ENCODE measurements at places on chromosomes 11 and 22. TPM values are rescaled to one million over a fixed set of nuclear protein-coding genes. Genes with fewer than 3 reads are reported as not detected.

GRCh38 chr11:131025020-131025419 is 108.7 kb upstream of the SNX19 start:
- DNase-seq, result peak; percentile 20

FAM227A gene
- total RNA-seq, result 1.8 TPM

DNA sequence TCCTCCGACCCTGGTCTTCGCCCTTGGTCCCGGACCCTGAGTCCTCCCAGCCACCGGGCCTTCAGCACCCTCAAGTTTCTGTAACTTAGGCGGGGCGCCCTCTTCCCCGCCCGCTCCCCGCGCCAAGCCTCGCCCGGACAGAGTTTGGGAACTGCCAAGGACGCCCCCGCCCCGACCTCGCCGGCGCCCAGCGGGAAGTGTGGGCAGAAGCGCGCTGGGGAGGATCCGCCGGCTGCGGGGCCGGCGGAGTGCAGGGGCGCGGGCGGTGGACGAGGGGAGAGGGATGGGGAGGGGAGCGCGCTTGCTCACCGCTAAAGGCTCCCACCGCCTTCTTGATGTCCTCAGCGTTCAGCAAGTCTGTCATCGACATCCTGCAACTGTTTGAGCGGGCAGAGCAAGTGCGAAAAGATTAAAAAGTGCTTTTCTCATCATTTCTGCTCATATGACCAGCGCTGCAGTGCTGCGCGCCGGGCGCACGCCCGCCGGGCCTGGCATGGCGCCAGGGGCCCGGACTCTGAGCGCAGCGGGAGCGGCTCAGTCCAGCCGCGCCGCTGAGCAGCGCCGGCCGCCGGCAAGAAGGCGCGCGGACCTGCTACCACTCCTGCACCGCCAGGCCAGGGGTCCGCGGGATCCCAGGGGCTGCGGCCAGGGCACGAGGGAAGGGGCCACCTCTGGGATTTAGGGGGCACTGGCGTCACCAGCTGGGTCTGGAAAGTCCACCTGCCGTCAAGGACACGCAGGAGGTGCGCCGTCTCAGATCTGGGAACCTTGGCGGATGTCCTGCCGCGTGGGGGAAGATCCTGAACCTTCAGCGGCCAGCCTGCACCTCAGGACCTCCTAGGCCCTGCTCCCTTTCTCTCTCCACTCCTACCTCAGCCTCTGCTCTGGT is at the start of gene PVALB:
PVALB (minus strand) TSS at position 400 of the 889 bp plus-strand sequence; CDS start at position 370, 30 bp downstream.
- peak; percentile 29 for DNase-seq

DNA sequence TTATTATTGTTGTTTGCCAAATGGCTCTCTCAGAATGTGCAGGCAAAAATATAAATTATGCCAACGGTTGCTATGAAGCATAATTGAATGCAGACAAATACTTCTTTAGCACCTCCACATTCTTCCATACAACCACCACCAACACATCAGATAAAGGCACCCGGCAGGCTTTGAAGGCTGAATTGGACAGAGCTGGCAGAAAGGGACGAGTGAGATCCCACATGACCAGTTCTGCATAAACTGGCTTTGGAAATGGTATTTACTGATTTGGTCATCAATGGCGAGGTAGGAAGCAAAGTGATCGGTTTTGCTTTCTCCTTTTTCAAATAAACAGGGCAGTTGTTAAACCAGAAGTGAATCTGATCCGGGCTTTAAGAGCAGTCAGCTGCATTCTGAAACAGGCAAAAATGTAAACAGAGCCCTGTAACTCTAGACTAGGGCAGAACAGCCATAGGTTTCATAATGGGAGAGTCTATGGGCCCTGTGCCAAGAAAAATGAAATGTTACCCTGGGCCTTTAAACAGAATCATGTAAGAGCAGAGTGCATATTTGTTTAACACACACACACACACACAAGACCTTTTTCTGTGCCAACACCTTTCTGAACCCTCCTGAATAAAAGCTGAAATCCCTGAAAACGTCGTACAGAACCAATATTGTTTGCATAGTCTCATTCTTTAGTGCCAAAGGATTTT is 97.7 kb downstream of the MPPED2 start:
- peak; percentile 45 for DNase-seq

GRCh38 chr11:73629907-73630306 is 16.5 kb upstream of the PLEKHB1 start:
- no peak for DNase-seq

GRCh38 chr11:47509077-47509536 is 43.8 kb downstream of the CELF1 start:
- DNase-seq, result no peak

HPX gene
- not detected for total RNA-seq

- no peak for DNase-seq
Observed at GRCh38 chr11:134837166-134837886, 425.3 kb upstream of the B3GAT1 start.

- no peak for DNase-seq
Observed at GRCh38 chr11:80414181-80415165, 973.6 kb upstream of the TENM4 start.

DNA sequence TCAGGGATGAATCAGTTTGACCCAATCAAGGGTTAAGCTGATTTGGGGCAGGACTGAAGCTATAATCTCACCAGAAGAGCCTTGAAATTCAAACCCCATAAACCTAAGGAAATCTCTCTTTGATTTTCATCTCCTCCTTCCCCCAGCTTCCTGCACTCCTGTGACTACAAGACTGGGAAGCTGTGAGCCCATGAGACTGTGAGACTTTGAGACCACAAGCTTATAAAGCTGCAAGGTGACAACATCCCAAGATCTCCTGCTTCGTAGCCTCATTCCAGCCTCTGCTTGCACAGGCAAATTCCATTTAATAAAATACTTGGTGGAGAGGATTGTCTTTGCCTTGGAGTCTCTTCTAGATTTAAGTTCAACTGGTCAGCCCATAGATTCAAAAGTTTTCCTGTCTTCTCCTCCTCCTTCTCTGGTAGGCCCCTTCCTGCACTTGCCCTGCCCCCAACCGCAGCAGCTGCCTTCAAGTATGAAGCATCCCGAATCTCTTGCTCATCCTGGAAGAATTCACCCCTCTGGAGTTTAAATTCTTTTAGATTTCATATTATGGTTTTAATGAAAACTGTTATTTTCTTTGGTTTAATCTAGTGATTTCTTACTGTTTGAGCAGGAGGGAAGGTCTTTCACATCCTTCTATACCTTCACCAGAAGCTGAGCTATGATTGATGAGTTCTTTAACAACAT is 42.1 kb downstream of the PAMR1 start:
- DNase-seq, result no peak

- peak; percentile 52 for DNase-seq
Observed at GRCh38 chr11:62461740-62462507, 43.1 kb downstream of the SCGB1A1 start.

GRCh38 chr11:96074551-96075310 is 150.8 kb upstream of the MTMR2 start:
- DNase-seq, result no peak

GRCh38 chr11:19978668-19979518 is 181.4 kb downstream of the DBX1 start:
- DNase-seq, result no peak

- no peak for DNase-seq
Observed at GRCh38 chr11:8327761-8328192, 64.1 kb upstream of the LMO1 start.

NEAT1 gene
- 17.2 TPM for total RNA-seq

TP53AIP1 gene
- total RNA-seq, result 0.13 TPM

OR4C12 gene
- total RNA-seq, result not detected

PATE2 gene
- total RNA-seq, result 0.53 TPM

DNA sequence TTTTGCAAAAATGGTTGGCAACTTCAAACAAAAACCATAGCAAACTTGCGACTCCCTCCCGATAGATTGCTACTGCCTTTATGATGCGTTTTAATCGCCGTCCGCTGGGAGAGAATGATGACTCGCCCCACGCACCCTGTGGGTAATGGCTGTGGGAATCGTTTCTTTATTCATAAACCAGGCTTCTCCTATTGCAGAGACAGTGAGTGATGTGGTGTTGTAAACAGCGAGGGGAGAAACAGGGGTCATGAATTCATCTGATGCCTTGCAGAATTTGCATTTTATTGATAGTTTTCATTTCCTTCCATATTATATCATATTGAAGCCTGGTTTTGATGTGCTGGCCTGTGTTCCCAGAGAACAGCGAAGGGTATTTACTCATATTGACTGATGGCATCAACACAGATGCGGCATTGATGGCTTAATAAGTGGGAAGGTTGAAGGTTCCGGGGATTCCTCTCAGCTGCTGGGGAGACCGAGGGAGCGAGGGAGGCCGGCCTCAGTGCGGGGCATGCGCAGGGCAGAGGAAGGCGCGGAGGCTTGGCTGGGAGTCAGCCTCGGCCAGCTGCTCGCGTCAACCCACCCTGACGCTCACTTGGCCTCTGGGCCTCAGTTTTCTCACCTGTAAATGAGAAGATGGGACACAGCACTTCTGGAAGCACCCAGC is 41.3 kb downstream of the ARHGAP8 start:
- no peak for DNase-seq

LSP1 gene
- not detected for total RNA-seq

- no peak for DNase-seq
Observed at GRCh38 chr11:73325036-73325981, 17.2 kb downstream of the ARHGEF17 start.

DNA sequence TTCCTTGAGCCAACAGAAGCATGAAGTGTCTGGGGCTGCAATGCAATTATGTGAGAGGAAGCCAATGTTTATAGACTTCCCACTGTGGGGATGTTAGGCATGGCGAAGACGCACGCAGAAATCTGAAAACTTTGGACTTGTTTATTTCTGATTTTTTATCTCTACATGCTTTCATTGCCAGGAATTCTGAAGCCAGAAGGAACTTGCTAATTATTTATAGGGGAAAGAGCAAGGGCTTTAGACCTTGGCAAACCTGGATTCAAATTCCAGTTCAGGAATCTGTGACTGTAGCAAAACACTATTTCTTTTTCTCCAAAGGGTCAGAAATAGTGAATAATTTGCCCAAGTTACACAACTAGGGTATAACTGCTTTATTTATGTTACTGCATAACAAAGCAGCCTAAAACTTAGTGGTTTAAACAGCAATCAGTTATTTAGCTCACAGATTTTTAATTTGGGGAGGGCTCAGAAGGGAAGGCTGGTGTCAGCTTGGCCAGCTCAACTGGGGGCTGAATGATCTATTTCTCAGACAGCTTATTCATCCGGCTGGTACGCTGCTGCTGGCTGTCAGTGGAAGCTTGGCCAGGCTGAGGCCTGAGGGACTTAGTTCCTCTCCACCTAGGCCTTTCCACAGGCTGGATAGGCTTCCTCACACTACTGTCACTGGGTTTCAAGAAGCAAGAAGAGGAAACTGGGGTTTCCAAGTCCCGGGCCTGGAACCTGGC is 1.9 kb upstream of the OR6Q1 start:
- DNase-seq, result no peak

C22orf42 gene
- not detected for total RNA-seq
